ENCODE measurements at places on chromosomes 1 and 21.

GRCh38 chr21:44370786-44371410 is 17.5 kb downstream of the TRPM2 start:
- ATAC-seq, result no peak

DNA sequence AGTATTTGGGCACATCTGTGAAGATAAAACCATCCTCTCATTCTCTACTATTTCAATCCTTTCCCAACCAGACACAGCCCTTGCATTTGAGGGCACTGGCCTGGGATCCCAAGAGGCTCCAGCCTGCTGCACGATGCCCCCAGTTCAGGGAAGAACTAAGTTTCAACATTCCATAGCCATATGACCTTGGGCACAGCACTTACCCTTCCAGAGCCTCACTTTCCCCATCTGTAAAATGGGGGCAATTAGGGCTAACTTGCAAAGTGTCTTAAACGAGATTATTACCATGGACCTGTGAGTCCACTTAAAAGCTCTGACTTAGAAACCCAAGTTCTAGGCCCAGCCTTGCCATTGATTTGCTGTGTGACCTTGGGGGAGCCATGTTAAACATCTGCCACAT is 22.9 kb downstream of the CDCP2 start:
- ATAC-seq, result no peak

DNA sequence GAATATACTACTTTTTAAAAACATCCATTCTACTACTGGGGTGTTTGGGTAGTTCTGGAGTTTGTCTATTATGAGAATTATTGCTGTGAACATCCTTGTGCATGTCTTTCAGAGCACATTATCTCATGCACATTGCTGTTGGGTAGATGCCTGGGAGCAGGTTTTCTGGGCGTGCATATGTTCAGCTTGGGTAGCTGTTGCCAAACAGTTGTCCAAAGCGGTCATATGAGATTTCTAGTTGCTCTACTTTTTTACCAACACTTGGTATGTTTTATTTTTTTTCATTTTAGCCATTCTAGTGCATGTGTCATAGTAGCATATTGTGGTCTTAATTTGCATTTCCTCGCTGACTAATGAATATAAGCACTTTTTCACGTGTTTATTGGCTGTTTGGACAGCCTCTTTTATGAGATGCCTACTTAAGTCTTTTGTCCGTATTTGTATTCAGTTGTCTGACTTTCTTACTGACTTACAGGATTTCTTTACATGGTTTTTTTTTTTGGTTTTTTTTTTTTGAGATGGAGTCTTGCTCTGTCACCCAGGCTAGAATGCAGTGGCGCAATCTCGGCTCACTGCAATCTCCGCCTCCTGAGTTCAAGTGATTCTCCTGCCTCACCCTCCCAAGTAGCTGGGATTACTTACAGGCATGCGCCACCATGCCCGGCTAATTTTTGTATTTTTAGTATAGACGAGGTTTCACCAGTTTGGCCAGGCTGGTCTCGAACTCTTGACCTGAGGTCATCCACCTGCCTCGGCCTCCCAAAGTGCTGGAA is 18.1 kb downstream of the ZDHHC18 start:
- peak; percentile 10 for ATAC-seq

GRCh38 chr1:111052246-111052645 is 87.6 kb downstream of the DRAM2 start:
- ATAC-seq, result no peak

DNA sequence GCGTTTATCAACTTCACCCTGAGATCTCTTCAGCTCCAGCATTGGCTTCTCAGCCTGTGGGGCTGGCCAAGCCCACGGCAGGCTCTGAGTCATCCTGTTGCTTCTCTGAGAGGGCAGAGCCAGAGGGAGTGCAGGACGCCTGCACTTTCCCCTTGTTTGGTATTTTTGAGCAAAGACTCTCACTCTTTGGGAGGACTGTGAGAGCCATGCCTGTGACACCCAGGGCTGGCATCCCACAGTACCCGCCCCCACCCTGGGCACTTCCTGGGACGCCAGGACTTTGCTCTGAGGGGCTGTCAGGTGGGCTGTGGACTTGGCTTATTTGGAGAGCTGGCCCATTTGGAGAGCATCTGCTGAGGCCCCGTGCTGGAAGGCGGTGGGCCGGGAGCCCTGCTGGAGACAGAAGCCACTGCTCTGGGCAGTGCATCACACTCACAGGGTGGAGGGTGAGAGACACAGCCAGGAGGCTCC is 37.4 kb downstream of the VANGL1 start:
- ATAC-seq, result peak; percentile 76

DNA sequence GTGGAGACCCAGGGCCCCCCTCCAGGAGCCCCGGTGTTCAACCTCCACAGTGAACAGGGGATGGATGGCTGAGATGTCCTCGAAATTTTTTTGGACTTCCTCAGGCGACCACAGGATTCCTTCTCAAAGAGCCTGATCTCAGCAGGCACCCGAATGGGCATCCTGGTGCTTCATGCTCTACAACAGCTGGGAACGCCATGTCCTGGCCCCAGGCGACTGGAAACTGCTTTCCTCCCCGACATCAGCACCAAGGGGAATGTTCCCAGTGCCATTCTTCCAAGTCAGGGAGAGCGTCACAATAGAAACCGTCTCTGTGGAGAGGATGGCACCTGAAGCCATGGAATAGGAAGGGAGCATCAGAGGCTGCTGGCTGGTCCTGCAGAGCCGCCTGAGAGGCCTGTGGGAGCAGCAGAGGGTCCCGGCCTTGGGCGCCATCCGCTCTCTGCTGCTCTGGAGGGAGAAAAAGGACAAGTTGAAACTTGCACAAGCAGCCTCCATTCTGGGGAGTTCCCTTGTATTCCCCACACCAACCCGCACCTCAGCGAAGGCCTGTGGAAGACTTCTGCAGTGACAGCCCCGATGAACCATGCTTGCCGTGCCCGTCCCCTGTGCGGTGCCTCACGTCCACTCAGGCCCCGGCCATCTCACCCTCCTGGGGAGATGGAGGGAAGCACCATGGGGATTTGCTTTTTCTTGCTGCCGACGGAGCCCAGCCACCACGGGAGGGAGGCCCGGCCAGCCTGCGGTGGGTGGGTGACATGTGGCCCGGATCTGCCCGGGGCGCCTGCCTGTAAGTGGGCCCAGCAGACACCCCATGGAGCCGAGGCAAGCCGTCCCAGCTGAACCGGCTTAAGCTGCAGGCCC is 2.3 kb upstream of the ADARB1 start:
- no peak for ATAC-seq

GRCh38 chr1:55329091-55329490 is 113.9 kb upstream of the USP24 start:
- no peak for ATAC-seq

GRCh38 chr1:200438911-200439310 is 29.1 kb upstream of the ZNF281 start:
- ATAC-seq, result no peak

- peak; percentile 18 for ATAC-seq
Observed at GRCh38 chr1:48207536-48208075, 14.9 kb upstream of the SLC5A9 start.

DNA sequence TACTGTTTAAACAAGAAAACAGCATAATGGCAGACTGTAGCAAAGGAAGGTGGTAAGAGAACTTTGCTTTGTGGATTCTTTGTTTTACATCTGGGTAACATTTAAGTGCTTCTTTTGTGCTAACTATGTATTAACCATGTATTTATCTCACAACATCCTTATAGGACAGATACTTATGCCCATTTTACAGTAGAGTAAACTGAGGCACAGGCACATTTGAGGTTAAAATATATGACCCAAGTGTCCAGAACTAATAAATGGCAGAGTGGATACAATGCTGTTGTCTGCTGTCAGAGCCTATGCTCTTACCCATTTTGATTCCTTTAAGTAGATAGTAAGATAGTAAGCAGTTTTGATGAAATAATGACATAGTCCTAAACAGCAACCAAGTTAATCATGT is 7.3 kb downstream of the CAPZA1 start:
- peak; percentile 6 for ATAC-seq

- ATAC-seq, result no peak
Observed at GRCh38 chr21:17402937-17403336, 109.9 kb upstream of the CXADR start.

- no peak for ATAC-seq
Observed at GRCh38 chr1:150999051-150999674, 7.5 kb downstream of the MINDY1 start.

DNA sequence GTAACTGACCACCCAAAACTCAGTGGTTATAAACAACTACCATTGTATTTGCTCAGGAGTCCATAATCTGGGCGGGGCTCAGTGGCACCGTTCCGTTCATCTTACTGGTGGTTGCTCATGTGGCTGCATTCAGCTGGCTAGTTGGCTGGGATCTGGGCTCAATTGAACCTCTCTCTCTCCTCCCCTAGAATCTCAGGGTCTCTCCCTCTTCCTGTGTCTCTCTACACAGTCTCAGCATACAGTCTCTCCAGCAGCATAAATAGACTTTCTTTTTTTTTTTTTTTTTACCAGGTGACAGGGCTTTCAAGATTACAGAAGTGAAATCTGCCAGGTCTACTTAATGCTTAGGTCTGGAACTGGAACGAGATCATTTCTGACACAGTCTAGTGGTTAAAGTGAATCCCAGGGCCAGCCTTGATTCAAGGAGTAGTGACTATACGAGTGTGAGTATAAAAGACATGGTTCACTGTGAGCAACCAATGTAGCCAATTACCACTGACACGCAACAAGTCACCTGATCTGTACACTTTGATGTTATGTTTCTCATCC is 193.7 kb upstream of the ESRRG start:
- ATAC-seq, result no peak

- no peak for ATAC-seq
Observed at GRCh38 chr1:239886266-239886665, 205.4 kb upstream of the FMN2 start.

GRCh38 chr1:188154761-188155160 is 1326.0 kb downstream of the PLA2G4A start:
- no peak for ATAC-seq

GRCh38 chr1:20302108-20302471 is 11.4 kb downstream of the VWA5B1 start:
- no peak for ATAC-seq

GRCh38 chr21:7917729-7918128 is 2603.7 kb upstream of the TPTE start:
- peak; percentile 19 for ATAC-seq

GRCh38 chr1:91640877-91641526 is 140.4 kb downstream of the CDC7 start:
- no peak for ATAC-seq

DNA sequence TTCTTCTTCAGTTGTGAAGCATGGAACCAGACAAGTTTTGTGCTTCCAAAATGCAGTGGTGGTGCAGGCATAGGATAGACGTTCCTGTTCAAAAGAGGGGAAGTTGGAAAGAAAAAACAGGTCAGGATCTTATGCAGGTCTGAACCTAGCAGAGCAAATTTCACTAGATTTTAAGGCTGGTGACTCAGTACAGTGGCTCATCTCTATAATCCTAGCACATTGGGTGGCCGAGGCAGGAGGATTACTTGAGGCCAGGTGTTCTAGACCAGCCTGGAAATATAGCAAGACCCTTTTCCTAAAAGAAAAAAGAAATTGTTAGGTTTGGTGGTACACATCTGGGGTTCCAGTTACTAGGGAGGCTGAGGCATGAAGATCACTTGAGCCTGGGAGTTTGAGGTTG is 88.1 kb downstream of the OBSCN start:
- no peak for ATAC-seq

GRCh38 chr21:37904856-37905255 is 11.4 kb downstream of the KCNJ6 start:
- no peak for ATAC-seq

GRCh38 chr1:203691447-203691846 is 64.8 kb downstream of the ATP2B4 start:
- ATAC-seq, result no peak

- no peak for ATAC-seq
Observed at GRCh38 chr21:41884501-41885030, 5.4 kb upstream of the PRDM15 start.

GRCh38 chr21:41442481-41443186 is 16.6 kb downstream of the MX1 start:
- ATAC-seq, result no peak
